Stimulated activated CD4-positive, alpha-beta T cell treated with anti-CD3 and anti-CD28 coated beads, Interleukin-1b, Interleukin-23, amount 100 ng/mL, for 24 hours (primary cell): ENCODE measurements at places on chromosomes 3 and 15.

DNA sequence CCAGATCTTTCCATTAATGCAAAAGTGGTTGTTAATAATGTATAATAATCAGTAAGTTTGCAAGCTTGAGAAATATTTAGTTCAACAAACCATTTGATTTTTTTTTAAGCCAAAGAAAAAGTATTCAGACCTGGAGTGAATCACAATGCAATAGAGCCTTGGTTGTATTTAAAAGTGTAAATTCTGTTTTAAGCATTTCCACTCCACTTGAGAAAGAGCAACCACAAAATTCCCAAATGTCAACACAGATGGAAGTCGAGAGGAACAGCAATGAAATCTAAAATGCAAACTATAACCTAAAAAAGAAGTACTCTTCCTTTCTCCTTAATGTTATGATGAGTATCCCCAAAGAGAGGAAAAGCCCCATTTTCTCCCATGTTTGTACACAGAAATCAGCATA lies 20.2 kb downstream of the GBE1 start:
- no peak for DNase-seq

- DNase-seq: no peak
Observed at GRCh38 chr3:178120367-178120766, 415.9 kb upstream of the KCNMB2 start.

- no peak for DNase-seq
Observed at GRCh38 chr3:10474275-10474646, 31.1 kb downstream of the ATP2B2 start.

GRCh38 chr15:33639456-33639855 lies 328.7 kb downstream of the RYR3 start:
- DNase-seq: no peak

- DNase-seq: no peak
Observed at GRCh38 chr3:67901681-67902080, 247.3 kb upstream of the SUCLG2 start.

GRCh38 chr3:197428117-197428801 lies 127.5 kb downstream of the BDH1 start:
- DNase-seq: peak; percentile 61

DNA sequence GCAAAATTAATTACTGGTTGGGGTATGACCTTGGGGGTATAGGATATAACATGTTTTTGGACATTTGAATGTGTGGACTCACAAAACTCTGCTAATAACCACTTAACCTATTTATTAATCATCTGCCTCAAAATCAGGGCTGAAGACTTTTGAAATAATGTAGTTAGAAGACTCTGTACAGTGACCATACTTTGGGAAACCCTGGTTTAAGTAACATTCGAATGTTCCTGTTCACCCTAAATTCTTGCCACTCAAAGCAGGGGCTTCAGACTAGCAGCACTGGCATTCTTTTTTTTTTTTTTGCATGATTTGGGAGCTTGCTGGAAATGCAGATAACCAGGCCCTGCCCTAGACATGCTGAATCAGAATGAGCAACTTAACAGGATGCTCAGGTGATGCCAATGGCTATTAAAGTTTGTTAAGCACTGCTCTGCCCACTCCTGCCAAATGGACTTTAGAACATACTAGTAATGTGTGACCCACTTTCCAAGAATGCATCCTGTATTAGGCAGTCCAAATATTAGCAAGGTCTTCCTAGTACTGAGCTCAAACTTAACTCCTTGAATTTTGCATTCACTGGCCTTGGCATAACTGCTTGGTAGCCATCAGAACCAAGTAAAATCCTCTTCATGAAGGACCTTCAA lies 12.7 kb upstream of the ST3GAL6 start:
- DNase-seq: no peak

DNA sequence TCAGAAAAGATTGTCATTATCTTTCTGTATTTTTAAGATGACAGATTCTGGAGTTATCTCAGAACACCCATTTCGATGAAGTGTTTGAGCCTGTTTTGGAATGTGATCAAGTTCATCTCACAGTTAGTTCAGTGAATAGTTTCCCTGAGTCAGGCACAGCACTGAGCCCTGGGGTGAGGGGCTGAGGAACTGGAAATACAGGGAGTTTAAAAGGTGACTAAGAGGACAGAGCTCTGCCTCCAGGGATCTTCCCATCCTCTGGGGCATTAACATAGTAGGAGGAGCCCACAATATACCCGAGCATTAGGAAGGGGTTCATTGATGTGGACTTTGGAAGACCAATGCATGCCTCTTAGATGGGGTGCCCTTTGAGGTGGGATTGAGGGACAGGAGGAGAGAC lies 355.1 kb downstream of the CLSTN2 start:
- no peak for DNase-seq

DNA sequence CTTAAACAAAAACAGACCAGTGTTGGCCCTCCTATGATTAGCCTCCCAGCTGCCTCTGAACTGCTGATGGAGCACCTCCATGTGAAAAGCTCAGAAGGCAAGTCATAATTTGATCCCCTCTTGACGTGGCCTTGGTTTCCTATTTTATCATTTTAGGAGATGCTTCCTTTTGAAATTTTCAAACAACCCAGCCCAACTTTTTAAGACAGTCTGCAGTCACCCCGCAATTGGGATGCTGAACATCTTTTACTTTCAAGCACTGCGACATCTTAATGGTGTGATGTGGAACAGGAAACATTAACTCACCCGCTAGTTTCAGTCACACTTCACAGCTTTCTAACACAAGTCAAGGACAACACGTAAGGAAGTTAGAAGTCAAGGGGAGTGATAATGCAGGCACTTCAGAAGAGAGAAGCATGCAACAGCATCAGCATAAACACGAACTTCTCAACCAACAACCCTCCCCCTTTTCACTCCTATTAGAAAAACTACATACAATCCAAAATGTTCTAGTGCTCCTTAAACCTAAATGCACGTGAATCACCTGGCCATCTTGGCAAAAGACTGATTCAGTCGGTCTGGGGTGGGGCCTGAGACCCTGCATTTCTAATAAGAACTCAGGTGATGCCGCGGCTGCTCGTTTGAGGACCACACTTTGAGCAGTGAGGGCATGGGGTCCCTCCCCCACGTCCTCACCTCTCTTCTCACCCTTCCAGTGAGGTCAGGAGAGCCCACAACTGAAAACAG lies 161.5 kb downstream of the FOXP1 start:
- DNase-seq: no peak

- DNase-seq: no peak
Observed at GRCh38 chr3:171309906-171310359, 150.3 kb downstream of the TNIK start.

DNA sequence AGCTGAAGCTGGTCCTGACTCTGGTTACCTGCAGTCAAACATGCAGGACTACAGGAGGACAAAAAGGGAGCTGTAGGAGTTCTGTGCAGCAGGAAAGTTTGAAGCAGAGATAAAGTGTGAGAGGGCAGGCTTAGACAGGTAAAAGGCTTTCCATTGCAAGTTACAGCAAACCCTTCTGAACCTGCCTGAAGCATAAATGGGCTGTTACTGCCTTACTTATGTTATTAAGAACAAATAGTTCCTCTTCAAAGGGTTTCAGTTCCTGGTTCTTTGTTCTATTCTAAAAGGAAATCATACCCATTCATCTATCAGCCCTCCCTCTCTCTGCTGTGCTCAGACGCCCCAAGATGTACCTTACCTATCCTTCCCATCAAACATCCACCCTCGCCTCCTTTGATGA lies 52.4 kb upstream of the CACNA2D3 start:
- no peak for DNase-seq

- no peak for DNase-seq
Observed at GRCh38 chr3:98695796-98696195, 67.3 kb upstream of the ST3GAL6 start.

- DNase-seq: peak; percentile 6
Observed at GRCh38 chr15:39171944-39172368, 408.9 kb upstream of the THBS1 start.

DNA sequence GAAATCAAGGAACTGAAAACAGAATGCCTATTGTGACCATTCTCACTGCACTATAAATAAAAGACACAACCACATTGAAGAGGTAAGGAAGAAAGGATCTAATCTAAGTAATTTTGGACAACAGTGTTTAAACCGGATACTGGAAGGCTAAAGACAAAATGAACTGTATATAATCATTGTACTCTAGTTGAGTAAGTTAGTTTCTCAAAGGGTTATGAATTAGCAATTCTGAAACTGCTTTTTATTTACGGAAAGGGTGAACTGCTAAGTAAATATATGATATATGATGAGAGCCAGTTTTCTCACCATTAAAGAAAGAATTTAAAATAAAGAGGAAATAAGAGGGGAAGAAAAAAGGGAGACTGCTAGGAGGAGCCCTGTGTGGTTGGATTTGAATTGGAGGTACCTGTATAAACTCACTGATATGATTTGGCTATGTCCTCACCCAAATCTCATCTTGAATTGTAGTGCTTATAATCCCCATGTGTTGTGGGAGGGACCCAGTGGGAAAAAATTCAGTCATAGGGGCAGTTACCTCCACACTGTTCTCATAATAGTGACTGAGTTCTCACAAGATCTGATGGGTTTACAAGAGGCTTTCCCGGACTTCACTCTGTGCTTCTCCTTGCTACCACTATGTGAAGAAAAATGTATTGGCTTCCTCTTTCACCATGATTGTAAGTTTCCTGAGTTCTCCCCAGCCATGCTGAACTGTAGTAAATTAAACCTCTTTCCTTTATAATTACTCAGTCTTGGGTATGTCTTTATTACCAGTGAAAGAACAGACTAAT lies 607.7 kb downstream of the PYDC2 start:
- DNase-seq: no peak

DNA sequence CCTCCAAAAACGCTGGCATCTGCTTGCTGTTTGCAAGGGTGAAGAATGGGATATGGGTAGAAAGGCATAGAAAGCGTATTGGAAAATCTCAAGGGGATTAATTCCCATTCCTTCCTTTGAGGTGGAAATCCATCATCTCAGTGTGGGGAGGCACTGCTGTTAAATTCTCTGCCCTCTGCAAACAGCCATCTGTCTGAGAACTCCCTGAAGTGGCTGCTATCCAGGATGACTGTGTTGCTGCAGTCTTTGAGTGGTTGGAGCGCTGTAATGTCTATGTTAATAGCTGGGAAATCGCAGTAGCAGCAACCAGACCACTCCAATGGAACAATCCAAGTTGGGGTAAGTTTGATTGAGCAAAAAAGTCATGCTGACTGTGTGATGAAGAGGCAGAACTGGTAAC lies 625.9 kb downstream of the NLGN1 start:
- no peak for DNase-seq

DNA sequence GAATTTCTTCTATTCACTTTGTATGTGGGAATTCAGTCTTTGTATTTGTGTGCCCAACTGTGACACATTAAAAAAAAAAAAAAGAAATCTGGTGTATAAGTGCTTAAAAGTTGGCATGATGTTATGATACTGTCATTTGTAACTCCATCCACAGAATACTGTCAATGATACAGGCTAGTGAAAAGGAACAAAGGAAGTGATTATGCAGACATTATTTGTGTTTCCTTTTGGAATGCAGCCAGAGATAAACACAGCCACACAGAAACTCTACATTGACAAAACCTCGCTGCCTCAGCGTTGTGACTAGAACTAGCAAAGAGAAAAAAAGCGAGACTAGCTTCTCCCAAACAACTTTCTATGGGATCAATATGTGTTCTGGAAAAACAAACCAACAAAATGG lies 519.2 kb upstream of the AGTR1 start:
- no peak for DNase-seq

DNA sequence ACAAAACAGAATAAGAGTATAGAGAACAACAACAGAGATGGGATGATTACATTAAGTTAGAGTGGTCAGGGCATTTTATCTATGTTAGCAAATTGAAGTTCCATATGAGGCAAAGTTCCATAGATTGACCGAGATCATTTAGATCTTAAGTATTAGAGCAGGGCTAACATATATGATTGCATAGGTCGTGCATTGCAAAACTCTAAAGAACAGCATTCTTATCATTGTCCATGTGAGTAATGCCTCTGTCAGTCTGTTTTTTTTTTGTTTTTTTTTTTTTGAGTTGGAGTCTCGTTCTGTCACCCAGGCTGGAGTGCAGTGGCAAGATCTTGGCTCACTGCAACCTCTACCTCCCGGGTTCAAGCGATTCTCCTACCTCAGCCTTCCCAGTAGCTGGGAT lies 341.7 kb upstream of the KCNH8 start:
- no peak for DNase-seq

- no peak for DNase-seq
Observed at GRCh38 chr15:82110144-82110543, 64.3 kb upstream of the MEX3B start.

GRCh38 chr3:195133462-195133861 lies 137.5 kb downstream of the XXYLT1 start:
- DNase-seq: no peak

DNA sequence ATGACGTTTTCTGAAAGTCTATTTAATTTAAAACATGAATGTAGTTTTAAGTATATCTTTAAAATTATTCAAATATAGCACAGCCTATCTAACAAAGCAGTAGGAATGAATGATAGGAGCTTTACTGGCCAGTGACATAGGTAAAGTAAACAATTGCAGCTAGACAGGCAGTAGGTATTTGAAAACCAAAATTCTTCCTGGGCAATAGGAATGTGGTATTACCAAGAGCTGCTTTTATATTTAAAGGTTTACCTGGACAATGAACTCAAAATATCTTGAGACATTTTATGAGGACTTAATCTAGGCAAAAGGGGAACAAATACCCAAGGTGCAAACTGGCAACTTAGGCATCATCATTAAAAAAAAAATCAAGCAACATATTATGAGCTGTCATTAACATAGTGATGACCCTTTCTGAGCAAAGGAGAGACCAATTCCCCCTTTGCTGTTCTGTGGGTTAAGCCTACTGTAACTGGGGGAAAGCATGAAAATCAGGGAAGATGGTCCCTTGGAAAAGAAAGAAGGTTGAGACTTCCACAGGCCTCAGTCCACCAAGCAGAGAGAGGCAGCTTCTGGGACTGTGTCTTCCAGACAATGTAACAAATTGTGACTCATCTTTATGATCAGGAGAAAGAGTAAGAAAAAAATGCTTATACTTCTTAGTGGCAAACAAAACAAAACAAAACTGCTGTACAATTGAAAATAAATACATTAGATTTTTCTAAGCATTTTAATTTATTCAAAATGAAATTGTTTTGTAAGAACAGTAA lies 12.9 kb downstream of the ISL2 start:
- DNase-seq: no peak

DNA sequence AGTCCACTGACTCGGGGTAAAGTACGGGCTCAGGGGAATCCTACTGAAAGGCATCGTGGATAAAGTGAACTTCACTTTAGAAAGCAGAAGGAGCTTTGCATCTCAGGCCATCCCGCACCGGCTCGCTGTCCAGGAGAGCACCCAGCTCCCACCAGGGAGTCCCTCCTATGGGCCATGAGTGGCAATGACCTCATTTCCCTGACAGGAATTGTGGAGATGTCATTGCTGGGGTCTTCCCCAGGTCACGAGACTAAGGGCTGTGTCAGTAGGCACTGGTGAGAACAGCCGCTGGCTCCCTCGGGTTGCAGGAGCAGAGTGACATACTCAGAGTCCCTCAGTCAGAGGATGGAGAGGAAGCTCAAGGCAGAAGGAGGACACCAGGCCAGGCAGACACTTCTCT lies 97.3 kb downstream of the XXYLT1 start:
- no peak for DNase-seq

GRCh38 chr3:168398371-168399025 lies 302.8 kb upstream of the GOLIM4 start:
- DNase-seq: no peak
